Left ventricle myocardium superior (tissue), 1 donor: ENCODE measurements at places on chromosomes 3 and 15. TPM values are rescaled to one million over a fixed set of nuclear protein-coding genes. Genes with fewer than 3 reads are reported as not detected.
A peak's percentile ranks its signal among the peaks of the same experiment; 100 is the strongest.

CKMT1A gene
- 0.22 TPM for total RNA-seq

GOLGA8R gene
- total RNA-seq, result 5.2 TPM

LRRC49 gene
- total RNA-seq, result 79.8 TPM

DNA sequence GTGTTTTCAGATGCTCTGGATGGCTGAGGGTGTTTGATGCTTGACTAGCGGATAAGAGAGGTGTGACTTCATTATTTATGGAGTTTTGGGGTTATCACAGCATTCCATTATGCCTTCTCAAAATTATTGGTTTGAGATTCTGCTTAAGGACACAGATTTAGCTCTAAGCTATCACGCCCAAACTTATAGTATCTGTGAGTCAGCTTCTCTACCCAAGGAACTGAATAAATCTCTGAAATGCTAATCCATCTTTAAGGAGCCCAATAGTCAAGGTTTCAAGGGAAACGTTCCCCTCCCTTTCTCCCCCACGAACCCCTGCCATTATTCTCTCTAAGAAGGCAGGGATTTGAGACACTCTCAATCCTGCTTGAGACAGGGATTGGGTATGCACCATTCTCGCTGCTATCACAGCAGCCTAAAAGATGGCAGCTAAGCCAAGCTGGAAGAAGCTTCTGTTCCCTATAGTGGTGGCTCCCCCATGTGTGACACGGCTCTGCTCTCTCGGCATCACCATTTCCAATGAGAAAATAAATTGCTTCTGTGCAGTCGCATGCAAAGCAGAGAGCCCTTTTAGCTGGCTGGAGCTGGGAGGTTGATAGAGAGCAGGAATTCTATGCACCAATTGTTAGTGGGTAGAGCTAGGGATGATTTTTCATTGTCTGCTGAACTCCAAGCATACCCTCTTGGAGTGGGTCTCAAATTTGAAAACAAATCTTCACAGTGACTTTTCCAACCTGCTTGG lies 151.1 kb downstream of the IL20RB start:
- no peak for DNase-seq

GRCh38 chr3:71453822-71454511 lies 129.6 kb downstream of the FOXP1 start:
- DNase-seq, result no peak

DNA sequence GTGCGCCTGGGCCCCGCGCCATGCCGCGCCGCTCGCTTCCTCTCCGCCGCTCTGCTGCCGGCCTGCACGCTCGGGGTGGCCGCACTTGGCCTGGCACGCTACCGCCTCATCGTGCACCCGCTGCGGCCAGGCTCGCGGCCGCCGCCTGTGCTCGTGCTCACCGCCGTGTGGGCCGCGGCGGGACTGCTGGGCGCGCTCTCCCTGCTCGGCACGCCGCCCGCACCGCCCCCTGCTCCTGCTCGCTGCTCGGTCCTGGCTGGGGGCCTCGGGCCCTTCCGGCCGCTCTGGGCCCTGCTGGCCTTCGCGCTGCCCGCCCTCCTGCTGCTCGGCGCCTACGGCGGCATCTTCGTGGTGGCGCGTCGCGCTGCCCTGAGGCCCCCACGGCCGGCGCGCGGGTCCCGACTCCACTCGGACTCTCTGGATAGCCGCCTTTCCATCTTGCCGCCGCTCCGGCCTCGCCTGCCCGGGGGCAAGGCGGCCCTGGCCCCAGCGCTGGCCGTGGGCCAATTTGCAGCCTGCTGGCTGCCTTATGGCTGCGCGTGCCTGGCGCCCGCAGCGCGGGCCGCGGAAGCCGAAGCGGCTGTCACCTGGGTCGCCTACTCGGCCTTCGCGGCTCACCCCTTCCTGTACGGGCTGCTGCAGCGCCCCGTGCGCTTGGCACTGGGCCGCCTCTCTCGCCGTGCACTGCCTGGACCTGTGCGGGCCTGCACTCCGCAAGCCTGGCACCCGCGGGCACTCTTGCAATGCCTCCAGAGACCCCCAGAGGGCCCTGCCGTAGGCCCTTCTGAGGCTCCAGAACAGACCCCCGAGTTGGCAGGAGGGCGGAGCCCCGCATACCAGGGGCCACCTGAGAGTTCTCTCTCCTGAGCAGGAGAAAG lies 951 bp downstream of the GPR62 start:
- DNase-seq, result peak; percentile 77

GRCh38 chr3:53708001-53708621 lies 138.1 kb downstream of the CHDH start:
- peak; percentile 53 for DNase-seq

- no peak for DNase-seq
These were observed 68.7 kb upstream of the SNRK start for GRCh38 chr3:43217633-43218032.

DNA sequence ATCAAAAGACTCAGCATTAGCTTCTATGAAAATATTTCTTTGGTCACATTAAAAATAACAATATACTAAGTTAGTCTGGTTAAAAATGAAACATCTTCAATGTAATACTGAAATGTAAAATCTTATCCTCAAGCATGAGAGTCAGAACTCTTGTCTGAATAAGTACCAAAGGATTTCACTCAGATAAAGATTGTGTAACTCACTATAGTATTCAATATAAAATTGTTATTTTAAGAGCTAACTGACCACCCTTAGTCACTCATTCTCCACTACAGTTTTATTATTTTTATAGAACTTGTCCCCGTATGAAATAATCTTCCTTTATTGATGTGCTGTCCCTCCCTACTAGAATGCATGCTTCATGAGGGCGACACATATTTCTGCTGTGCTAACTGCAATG lies 426.3 kb downstream of the MECOM start:
- DNase-seq, result no peak

- DNase-seq, result no peak
These were observed 256.4 kb downstream of the MEX3B start for GRCh38 chr15:81789403-81789802.

GRCh38 chr3:128906804-128907525 lies 27.5 kb downstream of the ACAD9 start:
- no peak for DNase-seq

DNA sequence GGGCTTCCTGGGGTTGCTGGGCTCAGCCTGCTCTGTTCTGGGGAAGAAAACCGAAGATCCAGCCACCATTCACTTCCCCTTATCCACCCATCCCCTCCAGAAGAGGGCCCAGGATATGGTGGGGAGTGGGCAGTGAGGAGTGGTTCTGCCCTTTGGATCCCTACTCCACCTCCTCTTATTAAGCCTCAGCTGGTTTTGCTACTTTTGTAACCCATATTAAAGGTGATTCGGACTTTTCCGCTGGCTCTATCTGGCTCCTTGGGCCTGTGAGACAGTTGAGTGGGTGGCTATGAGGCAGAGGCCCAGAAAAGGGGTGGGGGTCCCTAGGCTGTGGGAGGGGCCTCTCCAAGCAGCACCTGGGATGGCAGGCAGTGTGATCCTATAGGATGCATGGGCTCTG lies 33.8 kb downstream of the NBEAL2 start:
- DNase-seq, result no peak

GRCh38 chr3:137468446-137468845 lies 295.7 kb upstream of the SOX14 start:
- DNase-seq, result no peak

- no peak for DNase-seq
These were observed 1287.1 kb upstream of the GBE1 start for GRCh38 chr3:83048556-83048955.

GRCh38 chr15:44722011-44722410 lies 10.7 kb downstream of the B2M start:
- DNase-seq, result no peak
